NCI-H1436 treated with DMSO at 0.1 percent for 48 hours (cell line): ENCODE measurements at places on chromosomes 6 and 20.

DNA sequence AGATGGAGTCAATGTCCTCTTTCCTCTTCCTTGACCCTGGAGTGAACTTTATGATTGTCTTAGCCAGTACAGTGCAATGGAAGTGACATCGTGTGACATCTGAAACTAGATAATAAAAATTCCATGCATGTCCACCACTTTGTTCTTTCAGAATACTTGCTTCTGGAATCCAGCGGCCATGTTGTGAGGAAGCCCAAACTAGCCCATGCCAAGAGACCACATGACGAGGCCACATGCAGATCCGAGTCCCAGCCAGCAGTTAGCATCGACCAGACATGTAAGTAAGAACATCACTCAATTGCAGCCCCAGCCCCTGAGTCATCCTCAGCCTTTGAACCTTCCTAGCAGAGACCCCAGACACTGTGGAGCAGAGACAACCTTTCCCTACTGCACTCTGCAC, 48.5 kb upstream of the E2F3 start:
- no peak for DNase-seq

DNA sequence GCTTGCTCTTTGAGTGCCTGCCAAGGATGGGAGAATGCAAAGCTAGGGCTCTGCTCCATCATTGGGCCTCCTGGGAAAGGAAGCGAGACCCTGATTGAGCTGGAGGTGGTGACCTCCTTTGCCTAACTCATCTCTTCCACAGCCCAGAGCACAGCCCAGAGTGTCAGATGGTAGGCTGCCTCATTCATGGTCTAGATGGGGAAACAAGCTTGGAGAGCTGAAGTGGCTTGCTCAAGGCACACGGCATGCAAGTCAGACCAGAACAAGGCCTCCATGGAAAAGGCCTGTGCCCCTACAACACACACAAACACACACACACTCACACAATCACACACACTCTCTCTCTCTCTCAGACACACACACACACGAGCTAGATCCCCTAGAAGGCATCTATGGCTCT, 17.5 kb downstream of the TGM3 start:
- DNase-seq, result no peak

DNA sequence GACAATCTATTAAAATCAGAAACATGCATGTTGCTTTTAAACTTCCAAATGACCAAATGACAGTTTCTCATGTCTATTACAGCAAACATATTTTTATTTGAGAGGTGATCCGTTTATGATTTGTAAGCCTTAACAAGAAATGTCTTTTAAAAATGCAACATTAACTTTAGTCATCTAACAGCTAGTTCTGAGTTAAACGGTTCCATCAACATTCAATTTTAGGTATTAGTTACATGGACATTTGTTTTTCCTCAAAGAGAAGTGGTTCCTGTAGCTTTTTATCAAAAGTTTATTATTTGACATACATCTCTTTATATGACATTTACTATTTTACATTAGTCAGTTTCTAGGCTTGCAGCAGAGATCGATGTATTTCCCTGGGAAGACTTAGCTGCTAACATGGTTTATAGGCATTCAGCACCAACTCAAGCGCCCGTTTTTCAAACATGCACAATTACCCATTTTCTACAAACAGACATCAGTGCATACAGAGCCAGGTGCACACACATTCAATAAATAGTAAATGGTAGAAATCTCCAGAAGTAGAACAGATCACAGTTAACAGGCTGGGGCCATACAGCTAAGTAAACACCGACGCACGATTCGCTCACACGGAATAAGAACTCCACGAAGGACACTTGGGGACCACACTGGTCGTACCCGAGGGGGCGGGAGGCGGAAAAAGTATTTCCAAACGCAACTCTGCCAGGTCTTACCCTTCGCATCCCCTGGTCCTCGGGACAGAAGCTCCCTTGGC, 882 bp downstream of the CNR1 start:
- no peak for DNase-seq

DNA sequence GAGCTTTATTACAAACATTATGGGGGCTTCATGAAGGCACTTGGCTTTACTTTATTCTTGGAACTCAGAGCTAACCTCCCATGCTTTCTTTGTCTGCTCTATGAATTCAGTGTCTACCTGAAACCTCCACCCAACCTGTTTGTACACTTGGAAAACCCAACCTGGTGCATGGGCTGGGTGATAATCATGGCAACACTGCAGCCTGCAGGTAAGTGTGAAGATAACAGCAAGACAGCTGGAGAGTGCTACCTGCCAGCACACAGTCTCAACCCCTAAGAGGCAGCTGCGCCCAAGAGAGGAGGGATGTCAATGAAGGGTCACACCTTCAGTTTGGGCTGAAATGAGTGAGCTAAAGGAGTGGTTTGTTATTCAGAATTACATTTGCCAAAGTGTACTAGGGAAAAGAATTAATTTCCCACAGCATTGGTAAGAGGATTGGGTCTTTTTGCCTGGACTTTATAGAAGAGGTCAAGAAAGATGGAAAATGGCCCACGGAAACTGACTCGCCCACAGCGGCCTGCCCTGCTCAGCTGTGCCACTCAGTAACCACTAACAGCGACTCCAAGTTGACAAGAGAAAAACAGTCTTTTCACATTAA, 24.4 kb downstream of the FOXQ1 start:
- no peak for DNase-seq

DNA sequence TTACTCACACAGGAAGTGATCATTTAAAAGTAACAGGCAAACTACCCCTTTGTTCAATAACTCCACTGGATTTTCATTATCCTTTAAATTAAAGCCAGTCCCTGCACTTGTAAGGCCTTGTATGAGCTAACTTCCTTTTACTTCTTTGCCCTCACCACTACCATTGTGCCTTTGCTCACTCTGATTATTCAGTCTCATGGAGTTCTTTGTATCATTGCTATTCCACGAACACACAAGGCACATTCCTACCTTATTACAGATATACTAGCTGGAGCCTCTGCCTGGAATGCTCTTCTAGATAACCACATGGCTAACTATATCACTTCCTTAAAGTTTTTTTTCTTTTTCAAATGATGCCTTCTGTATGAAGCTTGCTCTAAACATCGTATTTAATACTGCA, 748.6 kb upstream of the HS3ST5 start:
- DNase-seq, result no peak

DNA sequence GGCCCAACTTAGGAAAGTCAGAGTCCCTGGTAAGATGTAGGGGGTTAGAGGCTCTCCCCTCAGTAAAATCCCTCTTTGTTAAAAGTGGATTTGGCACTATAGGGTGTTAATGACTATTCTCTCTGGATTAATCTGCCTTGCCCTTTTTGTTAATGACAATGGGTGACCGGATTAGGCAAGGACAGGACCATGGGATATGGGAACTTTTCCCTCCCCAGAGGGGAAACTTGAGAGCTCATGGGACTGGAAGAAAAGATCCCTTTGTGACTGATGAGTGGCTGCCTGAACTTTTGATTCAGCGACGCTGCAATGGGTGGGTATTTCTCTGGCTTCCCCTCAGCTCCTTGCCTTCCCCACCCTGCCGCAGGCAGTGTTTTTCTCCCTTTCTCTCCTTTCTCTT, 12.2 kb upstream of the TAAR9 start:
- DNase-seq, result no peak

DNA sequence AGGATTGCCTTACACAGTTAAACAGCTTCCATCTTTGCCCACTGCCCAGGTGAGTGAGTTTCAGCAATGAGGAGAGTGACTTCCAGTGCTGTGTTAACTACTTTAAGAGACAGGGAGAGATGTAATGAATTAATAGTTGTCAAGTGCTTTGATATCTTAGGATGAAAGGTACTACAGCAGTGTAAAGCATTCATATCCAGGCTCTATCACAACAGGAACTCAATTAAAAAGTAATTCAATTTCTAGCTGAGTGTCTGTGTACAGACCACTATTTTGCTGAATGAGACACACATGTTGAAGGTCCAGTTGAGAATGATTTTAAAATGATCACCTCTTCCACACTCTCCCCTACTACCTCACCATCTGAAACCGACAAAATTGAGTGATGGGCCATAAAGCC, 70.7 kb upstream of the BEND3 start:
- DNase-seq, result no peak

DNA sequence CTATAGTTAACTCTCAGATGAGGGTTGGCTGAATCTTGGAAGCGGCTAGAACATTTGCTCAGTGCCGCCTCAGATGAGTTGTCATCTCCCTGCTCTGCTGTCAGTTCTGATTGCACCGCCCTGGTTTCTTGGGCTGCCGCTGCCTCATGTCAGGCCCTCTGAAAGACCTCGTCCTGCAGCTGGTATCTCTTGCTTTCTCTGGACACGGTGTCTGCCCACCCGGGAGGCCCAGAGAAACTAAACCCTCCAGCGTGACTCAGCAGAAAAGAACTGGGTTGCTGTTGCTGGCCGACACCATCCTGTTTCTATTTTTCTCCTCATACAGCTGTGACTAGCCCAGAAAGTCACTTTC, 355.4 kb downstream of the CD83 start:
- no peak for DNase-seq

DNA sequence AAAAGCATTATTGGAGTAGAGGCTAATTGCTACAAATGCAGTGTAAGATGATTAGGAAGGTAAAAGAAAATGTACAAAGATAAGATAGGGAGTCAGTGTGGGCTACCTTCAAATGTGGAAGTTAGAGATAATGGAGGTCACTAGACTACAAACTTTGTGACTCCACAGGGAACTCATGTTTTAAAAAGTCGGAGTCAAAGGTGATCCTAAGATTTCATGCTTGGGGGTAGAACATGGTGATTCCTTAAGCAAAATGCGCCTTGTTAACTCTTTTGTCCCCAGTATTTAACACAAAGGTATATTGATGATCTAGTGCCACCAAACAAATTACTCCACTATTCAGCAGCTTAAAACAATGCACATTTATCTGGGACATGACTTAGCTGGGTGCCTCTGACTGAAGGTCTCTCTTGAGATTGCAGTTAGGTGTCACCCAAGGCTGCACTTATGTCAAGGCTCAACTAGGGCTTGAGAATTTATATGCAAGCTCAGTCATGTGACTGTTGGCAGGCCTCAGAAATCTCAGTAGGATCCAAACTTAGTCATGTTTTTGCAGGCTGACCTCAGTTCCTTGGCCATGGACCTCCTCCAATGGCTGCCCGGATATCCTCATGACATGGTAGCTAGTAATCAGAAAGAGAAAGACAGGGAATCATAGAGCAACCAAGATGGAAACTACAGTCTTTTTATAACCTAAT, 11.4 kb upstream of the SNX9 start:
- DNase-seq, result no peak

- no peak for DNase-seq
Measured at GRCh38 chr6:162032620-162033019, 694.9 kb downstream of the PRKN start.

GRCh38 chr6:14270925-14271788, 153.6 kb downstream of the CD83 start:
- DNase-seq, result no peak

DNA sequence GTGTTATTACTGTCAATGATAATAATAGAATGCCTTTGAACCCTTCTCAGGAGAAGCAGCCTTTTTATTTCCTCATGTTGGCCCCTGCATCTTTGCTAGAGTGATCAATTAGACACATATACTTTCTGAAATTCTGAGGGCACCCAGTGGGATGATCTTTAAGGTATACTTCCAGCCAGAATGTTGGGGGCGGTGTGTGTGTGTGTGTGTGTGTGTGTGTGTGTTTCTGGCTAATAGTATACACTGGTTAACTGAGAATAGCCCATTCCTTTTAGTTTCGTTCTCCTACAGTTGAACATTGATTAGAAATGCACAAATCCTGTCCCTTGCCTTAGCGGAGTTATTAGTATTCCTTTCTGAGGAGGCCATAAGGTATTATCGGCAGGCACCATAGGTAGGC, 41.7 kb upstream of the CCDC167 start:
- no peak for DNase-seq

- DNase-seq, result no peak
Measured at GRCh38 chr6:74891349-74891831, 314.5 kb downstream of the COL12A1 start.

DNA sequence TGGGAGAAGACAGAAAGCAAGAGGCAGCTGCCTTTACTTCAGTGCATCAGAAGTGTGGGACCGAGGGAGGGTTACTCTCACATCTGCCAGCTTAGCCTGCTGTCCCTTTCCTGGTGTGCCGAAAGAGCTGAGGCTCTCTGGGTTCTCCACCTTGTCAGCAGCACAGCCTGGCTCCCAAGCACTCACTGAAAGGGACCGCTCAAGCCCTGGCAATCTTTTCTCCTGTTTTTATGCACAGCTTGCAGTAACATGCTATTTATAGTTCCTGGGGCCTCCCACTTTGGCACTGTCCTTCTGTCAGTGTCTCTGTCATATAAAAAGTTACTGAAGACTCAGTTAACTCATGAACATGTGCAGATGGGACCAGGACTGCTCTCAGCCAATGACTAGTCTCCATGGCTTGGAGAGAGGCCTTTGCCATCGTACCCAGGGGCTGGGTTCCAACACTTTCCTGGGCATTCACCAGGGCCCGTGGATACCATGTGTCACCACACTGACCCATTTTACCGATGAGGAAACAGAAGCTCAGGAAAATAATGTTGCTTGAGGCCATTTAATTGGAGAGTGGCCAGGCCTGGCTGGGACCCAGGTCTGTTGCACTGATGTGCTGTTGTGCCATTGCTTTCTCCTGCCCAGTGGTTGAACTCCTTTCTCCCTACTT, 46.2 kb downstream of the PANK2 start:
- no peak for DNase-seq

DNA sequence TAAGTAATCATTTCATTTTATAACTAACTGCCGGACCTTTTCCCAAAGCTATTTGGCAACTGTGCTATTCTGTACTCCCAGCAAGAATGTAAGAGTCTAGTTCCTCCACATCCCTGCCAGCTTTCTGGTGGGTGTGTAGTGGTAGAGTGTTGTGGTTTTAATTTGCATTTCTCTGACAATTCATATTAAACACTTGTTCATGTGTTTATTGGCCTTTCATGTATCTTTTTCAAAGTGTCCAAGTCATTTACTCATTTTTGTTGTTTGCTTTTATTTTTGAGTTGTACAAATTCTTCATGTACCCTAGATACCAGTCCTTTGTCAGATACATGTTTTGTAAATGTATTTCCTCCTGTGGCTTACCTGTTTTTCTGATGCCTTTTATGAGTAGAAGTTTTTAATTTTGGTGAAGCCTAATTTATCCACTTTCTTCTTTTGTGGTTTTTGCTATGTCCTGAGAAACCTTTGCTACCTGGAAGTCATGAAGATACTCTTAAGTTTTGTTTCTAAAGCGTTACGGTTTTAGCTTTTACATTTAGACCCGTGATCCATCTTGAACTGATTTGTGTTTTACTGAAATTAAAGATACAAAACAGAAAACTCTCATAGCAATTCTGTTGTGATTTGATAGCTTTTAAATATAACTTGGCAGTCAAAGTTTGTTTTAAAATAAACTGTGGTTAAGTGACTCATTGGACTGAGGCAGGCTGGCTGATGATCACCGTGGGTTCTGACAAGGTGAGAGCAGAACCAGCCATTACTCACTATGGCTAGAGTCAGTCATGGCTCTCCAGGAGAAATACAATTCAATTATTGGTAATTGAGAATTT, 8.0 kb downstream of the MYLIP start:
- no peak for DNase-seq

GRCh38 chr20:47392721-47393073, 36.2 kb upstream of the ZMYND8 start:
- DNase-seq, result no peak
